ENCODE measurements at places on chromosomes 2 and 18.

- peak; percentile 22 for DNase-seq
These were observed 23.3 kb upstream of the MC5R start for GRCh38 chr18:13800505-13801259.

DNA sequence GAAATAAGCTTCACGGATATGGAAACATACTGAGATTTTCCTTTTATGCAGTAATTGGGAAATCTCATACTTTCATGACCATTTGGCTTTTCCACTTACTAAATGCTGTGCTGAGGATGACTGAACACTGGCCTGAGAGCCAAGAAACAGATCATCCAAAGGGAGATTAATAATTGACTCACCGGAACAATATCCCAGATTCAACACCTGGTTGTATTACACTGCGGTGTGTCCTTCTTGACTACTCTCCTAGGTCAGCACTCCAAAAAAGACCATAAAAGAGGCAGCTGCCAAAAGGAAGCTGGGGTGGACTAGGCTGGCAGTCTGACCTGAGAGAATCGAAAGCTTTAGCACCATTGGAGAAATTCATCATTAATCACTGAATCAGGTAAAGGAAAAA is 469.1 kb downstream of the CBLN2 start:
- no peak for DNase-seq

- no peak for DNase-seq
These were observed 143.9 kb upstream of the CDH20 start for GRCh38 chr18:61189376-61189775.

- no peak for DNase-seq
These were observed 4.7 kb upstream of the KRCC1 start for GRCh38 chr2:88059979-88060906.

GRCh38 chr2:237833546-237833945 is 25.9 kb upstream of the RAMP1 start:
- no peak for DNase-seq

GRCh38 chr2:52916981-52917380 is 850.6 kb upstream of the CHAC2 start:
- DNase-seq, result no peak

- DNase-seq, result no peak
These were observed 67.1 kb downstream of the PMAIP1 start for GRCh38 chr18:59966913-59967312.

DNA sequence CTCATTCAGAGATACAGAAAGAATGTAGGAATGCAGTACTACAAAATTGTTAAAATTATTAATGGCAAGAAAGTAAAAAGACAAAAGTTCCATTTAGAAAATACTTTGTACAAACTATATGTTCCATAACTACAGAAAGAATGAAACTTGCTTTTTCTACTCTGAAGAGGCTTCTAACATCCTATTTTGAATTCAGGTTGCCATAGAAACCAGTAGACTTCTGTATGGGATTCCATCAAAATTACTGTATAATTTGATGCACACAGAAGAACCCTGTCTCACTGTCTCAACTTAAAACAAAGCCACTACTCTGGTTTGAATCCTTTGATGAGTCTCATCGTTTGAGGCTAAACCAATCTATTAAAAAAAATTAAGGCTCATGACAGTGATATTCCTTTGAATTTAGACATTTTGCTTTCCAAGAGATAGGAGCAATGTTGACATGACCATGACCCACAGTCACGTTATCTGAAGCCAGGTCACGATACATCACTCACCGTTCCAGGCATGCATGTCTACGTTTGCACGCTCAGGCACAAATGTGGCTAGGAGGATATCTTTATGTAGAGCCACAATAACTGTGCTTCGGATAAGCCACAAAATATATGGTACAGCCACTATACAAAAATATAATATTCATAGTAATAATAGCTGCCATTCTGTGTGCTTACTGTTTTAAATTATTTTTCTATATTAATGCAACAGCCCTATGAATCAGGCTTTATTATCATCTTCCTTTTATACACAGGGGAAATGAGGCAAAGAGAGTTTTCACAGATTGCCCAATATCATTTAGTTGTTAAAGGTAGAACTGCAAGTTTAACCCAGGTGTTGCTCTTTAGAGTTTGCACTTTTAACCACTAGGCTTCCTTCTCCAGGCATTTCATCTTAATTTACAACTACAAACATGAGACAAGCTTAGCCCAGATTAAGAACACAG is 82.4 kb downstream of the CACNB4 start:
- no peak for DNase-seq

- no peak for DNase-seq
These were observed 19.8 kb downstream of the DHRS9 start for GRCh38 chr2:169089182-169089581.

- DNase-seq, result no peak
These were observed 53.6 kb upstream of the HNMT start for GRCh38 chr2:137910641-137911040.

GRCh38 chr18:76364282-76365259 is 130.5 kb downstream of the ZNF516 start:
- no peak for DNase-seq

Measured in activated T-cell treated with anti-CD3 and anti-CD28 coated beads for 24 hours (primary cell).